ACHN (cell line): ENCODE measurements at places on chromosomes 6 and 20.

- no peak for DNase-seq
Observed at GRCh38 chr20:46399401-46399800, 7.0 kb downstream of the ELMO2 start.

DNA sequence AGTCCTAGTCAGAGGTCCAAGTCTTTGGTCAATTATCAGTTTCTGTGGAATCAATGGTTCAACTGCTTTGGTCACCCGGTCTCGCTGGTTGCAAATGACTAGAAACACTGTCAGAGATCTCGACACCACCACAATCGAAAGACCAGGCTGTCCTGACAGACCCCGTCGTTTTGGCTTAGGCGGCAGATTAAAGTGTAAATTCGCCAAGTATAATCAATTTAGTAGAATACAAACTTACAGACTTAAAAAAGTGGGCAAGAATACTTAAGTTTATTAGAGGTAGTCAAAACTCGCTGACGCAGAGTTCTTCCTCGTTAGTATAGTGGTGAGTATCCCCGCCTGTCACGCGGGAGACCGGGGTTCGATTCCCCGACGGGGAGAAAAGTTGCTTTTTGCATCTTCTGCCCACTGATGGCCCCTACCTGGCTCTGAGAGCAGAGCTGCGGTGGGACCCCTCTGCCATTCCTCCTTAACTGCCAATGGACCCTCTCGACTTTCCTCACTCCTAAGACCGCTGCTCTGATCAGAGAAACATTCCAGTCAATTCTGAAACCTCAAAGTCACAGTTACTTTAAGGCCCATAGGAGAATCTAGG, 30.6 kb upstream of the ZNF184 start:
- peak; percentile 73 for DNase-seq

- DNase-seq, result no peak
Observed at GRCh38 chr6:13666194-13667105, 45.2 kb downstream of the RANBP9 start.

DNA sequence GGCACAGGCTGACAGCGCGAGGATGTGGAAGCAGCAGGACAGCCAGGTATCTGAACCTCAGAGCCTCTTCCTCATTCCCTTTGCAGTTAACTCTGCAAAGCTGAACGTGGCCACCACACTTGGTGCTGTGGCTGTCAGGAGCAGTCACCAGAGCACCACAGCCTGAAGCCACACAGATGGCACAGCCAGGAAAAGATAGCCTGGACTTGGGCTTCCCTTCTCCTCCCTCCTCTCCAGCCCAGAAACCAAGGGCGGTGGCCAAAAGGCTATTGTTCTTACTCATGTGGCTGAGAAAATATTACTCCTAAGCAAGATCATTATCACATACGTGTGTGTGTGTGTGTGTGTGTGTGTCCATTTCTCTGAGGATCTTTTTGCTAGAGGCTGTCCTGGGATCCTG, 39.8 kb downstream of the CD164 start:
- no peak for DNase-seq

GRCh38 chr6:120211955-120212792, 862.6 kb upstream of the MAN1A1 start:
- DNase-seq, result no peak

DNA sequence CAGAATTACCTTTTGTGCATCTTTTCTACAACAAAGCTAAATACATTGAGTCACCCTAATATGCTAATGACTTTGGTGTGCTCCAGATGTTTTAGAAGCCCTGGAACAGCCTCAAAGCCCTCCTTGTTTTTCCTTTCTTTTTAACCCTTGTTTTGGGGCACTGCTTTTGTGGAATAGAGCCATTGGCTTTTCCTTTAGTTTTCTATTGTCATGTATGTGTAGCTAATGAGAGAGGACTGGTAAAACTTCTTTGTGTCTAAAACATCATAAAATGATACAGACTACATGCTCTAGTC, 158.8 kb downstream of the JARID2 start:
- DNase-seq, result no peak

DNA sequence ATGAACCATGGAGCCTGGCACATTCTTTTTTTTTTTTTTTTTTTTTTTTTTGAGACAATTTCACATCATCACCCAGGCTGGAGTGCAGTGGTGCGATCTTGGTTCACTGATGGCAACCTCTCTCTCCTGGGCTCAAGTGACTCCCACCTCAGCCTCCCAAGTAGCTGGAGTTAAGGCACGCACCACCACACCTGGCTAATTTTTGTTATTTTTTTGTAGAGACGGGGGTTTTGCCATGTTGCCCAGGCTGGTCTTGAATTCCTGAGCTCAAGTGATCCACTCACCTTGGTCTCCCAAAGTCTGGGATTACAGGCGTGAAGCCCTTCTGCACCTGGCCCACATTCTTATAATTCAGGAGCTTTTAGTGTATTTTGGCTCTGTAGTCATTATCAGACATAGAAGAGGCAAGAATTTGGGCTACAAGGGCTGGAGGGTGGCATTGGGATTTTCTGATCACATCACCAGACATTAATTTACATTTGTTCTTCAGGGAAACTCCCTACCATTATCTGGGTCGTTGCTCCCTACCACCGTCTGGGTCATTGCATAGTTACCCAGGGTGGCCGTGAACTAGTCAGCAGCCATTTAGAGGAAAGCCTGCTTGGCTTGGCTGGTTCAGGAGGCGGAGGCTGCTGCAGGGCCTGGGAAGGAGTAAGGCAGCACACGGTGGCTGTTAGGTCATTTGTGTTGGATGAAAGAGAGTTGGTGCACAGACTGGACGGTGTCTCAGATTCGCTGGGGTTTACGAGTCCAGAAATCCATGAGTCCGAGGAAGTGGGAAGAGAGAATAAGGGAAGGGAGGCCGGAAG, 17.6 kb downstream of the ARID1B start:
- DNase-seq, result peak; percentile 55

DNA sequence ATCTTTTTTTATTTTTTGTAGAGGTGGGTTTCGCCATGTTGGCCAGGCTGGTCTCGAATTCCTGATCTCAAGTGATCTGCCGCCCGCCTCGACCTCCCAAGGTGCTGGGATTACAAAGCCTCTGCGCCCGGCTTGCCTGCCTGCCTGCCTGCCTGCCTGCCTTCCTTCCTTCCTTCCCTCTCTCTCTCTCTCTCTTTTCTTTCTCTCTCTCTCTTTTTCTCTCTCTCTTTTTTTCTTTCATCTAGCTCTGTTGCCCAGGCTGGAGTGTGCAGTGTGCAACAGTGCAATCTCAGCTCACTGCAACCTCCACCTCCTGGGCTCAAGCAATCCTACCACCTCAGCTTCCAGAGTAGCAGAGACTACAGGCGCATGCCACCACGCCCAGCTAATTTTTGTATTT, 4.6 kb upstream of the ILRUN start:
- no peak for DNase-seq

DNA sequence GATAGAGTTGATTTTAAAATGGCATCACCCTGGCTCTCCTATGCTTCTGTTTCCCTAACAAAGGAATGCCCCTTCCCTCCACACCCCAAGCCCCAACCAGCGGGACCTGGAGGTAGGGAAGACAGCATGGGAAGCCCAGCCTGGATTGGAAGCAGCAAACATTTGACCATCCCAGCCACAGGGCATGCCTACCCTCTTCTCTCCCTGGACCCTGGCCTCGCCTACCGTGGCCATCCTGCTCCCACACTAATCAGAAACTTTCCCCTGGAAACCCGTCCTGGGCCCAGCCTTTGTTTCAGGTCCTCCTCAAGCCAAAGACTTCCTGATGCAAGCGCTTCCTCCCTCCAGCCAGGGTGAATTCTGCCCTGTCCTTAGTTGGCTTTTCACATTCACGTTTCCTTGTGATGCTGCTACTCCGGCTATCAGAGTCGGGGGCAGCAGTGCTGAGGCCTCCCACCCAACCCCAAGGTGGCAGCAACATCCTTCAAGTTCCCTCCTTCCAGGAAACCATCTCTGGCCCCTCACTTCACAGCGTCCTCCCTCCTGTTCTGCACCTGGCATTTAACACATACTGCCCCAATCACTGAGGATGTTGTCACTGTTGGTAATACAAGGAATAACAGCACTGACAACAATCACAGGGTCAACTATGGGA, 18.2 kb upstream of the ANGPT4 start:
- no peak for DNase-seq

GRCh38 chr20:37297066-37297736, 7.7 kb downstream of the MANBAL start:
- no peak for DNase-seq
